Suppressor macrophage treated with lipopolysaccharide for 1 hour (primary cell): ENCODE measurements at places on chromosomes 3 and 15.

DNA sequence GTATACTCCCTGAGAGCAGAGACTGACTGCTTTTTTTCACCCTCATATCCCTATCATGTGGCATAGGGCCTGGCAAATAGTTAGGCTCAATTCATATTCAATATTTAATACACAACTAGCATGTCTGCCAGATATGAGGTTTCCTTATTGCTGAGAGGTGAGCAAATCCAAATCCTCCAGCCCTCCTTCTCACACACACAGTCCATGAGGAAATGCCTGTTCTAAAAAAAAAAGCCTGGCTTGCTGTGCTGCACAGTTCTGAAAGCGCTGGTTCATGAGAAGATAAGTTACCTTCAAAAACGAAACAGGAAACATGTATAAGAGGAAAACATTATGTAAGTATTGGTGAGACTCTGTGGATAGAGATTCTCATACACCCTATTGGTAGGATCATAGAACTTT lies 15.5 kb upstream of the ACAP2 start:
- DNase-seq = peak; percentile 65

GRCh38 chr15:39794954-39795353 lies 12.3 kb upstream of the FSIP1 start:
- no peak for DNase-seq

- DNase-seq = no peak
These were observed 2.5 kb upstream of the CTNNB1 start for GRCh38 chr3:41196499-41197410.

GRCh38 chr15:83477808-83478537 lies 30.8 kb downstream of the SH3GL3 start:
- DNase-seq = no peak

- no peak for DNase-seq
These were observed 10.0 kb upstream of the VGLL3 start for GRCh38 chr3:87000940-87001339.

DNA sequence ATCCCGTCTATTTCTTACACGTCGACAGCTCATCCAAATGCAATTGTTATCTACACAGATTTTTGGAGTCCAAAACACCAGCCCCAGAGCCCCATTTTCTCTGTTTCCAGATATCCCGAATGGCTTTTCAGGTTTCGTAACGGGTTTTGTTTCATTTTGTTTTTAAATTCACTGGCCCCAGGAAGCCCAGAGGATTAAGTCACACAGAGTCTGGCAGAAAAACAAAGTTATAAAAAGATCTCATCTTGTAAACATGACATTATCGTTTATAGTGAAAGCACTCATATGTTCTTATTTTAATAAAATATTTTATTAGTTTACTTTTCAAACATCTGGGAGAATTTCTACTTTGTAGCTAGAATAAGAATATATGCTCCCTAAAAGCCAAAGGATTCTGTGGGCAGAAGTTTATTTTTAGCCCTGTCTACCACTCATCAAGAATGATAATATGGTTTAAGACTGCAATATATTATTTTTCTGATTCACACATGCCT lies 149.3 kb upstream of the SLC2A2 start:
- no peak for DNase-seq

GRCh38 chr3:128077665-128078064 lies 25.4 kb downstream of the SEC61A1 start:
- no peak for DNase-seq

DNA sequence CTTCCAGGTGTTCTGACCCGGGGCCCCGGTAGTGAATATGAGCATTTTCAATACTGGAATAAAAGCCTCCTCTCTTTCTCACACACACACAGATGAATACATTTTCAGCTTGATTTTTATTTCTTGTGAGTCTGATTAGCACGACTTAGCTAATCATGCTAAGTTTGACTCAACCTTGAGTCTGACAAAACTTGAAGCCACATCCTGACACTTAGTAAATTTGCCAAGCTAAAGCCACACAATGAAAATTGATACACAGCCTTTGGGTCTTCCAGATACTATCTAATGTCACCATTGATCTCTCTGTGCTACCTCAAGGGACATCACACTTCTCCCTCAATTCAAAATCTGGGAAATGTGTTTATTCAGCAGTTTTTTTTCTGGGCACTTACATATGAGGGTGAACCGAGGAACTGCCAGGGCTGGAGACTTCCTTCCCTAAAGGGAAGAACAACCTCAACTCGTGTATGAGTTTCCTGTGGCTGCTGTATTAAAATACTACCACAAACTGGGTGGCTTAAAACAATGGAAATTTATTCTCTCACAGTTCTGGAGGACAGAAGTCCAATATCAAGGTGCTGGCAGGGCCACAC lies 18.6 kb downstream of the TMEM266 start:
- peak; percentile 48 for DNase-seq

DNA sequence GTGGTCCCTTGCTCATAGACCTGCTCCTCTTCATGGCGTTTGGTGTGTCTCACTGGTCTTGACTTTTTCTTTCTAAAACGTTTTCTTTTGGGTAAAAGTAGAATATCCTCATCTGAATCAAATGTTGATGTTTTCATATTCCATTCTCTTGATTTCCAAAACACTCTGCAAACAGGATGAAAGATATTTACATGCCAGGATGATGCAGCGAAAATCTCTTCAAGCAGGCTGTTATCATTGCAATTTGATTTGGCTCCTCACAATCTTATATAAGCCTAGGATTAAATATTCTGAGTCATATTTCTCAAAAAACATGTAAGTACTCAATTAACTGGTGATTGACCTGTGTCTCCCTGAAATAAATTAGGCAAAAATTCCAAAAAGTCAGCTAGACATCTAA lies 10.1 kb downstream of the PP2D1 start:
- no peak for DNase-seq

- DNase-seq = peak; percentile 95
These were observed 6.8 kb downstream of the BCL6 start for GRCh38 chr3:187738331-187739093.

DNA sequence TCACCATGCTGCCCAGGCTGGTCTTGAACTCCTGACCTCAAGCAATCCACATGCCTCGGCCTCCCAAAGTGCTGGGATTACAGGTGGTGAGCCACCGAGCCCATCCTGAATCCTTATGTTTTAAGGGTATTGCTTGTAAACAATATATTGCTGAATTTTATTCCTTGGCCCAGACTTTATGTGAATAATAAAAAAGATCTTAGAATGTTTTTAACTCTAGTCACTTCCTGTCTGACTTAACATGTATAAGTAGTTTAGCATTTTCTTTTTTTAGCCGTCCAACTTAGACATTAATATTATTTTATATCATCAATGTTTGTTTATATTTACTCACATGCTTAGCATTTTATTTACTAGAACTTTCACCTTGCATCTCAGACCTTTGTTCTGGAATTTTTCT lies 9.2 kb upstream of the EIF2B5 start:
- no peak for DNase-seq

DNA sequence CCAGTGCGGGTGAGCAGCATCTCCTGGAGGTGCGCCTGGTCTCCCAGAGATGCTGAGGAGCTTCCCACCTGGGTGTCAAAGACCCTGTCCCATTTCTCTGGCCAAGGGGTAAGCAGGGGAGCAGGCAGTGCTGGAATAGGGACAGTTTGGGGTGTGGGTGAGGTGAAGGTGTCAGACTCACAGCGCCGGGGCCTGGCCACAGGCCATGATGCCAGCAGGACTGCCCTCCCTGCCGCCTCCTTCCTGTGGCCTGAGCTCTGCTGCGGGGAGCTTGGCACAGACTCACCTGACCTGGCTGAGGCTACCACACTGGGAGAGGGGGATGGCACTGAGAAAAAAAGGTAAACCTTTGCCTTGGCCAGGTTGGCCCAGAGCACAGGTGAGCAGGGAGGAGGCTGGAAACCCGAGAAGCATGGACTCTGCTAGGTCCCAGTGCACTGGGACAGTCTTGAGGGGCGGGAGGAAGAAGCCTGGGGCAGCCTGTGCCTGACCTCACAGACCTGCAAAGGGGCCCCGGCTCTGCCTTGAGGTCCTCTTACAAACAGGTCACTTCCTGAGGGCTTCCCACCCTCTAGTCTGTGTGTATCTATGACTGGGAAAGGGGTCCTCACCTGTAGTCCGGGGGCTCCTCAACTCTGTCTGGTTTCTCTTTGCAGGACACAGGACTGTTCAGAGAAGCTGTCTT lies 28.2 kb downstream of the GRAMD2A start:
- DNase-seq = no peak

GRCh38 chr3:4709341-4709740 lies 216.2 kb downstream of the ITPR1 start:
- no peak for DNase-seq

GRCh38 chr15:85518979-85519761 lies 138.8 kb downstream of the AKAP13 start:
- DNase-seq = no peak

DNA sequence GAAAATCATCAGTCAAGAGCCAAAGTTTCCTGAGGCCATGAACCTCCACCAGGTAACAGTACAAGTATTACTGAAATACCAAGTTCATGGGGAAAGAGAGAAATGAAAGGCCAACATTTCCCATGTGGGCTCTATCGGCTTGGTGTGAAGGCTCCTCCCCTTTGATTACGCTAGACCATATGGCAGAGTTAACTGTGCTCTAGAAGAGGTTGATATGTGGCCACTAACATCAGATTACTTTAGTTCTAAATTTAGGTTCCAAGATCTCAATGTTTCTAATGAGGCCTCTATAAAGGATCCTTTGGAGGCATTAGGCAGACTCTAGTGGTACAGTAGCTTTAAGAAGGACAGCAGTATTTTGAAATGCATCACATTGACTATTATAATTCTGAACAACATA lies 127.1 kb downstream of the SEMA6D start:
- DNase-seq = no peak

GRCh38 chr3:4776980-4777581 lies 202.2 kb upstream of the BHLHE40 start:
- no peak for DNase-seq

DNA sequence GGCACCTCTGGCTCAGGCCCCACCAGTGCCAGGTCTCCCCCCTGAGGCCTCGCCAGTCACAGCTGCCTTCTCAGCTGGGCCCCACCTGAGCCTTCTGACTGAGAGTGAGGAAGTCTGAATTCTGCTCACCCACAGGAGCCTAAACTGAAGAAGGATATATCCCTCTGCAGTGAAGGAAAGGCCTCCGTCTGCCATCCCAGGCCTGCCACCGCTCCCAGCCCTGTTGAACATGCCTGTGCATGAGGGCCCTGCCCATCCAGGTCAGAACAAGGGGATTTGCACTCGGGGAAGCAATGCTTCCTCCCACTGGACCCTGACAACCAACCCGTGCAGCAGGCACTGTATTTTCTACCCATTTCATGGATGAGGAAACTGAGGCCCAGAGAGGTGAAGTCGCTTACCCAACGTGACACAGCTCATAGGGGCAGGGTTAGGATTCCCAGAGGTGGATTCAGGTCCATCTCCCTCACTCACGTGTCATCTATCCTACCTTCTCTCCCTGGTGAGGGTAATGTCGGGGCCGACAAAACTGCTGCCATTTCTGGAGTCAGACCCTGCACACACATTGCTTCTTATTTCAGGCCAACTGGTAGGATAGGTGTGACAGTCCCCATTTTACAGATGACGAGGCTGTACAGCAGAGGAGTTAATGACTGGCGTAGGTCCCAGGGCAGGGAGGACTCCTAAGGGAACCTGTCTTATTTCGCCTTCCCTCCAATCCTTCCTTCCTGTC lies 22.6 kb downstream of the ATP2B2 start:
- no peak for DNase-seq

- DNase-seq = no peak
These were observed 4.8 kb upstream of the FBXW12 start for GRCh38 chr3:48367201-48367600.

DNA sequence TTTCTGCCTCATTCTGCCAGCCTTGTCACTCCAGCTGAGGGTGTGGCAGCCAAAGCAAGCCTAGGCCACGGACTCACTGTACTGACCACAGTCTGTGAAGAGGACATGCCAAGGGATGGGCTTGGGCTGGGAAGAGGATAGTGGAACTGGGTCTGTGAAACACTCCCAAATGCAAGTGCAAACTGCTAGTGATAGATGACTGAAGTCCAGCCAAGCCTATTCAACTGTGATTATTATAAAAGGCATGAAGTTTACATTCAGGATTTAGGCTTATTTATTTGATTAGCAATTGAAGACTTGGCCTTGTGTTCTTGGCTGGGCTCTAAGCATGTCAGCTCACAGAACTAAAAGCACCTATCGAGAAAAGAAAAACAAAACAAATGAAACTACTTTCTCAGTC lies 84.9 kb upstream of the UBE2E1 start:
- no peak for DNase-seq

GRCh38 chr15:42358141-42358540 lies 1.2 kb upstream of the CAPN3 start:
- DNase-seq = no peak

DNA sequence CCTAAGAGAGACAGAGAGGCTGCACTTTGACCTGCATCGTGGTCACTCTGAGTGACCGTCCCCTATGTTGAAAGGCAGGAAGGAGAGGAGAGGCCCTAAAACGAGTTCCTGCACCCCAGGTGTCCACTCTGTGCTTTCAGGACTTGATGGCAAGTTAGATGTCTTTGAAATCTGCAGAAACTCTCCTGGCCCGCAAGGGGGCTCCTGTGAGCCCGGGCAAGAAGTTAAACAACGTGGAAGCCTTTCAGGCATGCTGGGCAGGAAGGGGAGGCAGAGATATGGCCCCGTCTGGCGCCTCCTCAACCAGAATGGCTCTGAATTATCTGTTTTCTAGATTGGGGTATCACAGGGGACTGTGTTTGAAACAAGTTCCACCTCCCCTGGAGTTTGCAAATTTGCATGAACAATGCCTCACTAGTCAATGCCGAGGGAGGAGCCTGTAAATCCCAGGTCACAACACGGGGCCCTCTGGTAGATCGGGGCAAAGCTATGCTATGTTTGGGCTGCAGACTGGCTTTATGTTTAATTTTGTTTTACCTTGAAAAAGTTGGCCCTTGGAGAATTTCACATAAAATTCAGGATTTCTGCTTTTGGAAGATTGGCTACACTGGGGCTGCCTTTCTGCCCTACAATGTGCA lies 9.8 kb downstream of the CTXND1 start:
- DNase-seq = peak; percentile 23

- no peak for DNase-seq
These were observed 326.6 kb downstream of the MAGI1 start for GRCh38 chr3:65712140-65712539.

GRCh38 chr3:36689560-36689959 lies 74.8 kb downstream of the DCLK3 start:
- no peak for DNase-seq

GRCh38 chr15:44173813-44174212 lies 21.3 kb downstream of the FRMD5 start:
- DNase-seq = no peak

DNA sequence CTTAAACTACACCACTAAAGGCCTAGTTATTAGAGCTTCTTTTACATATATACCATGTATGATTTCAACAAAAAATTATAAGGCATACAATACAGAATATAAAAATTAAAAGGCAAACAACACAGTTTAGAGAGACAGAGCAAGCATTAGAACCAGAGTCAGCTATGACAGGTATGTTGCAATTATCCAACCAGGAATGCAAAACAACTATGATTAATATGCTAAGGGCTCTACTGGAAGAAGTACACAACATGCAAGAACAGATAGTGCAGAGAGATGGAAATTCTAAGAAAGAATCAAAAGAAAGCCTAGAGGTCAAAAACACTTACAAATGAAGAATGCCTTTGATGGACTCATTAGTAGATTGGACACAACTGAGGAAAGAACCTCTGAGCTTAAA lies 39.6 kb downstream of the CCDC54 start:
- DNase-seq = no peak
